Fibroblast of skin of left biceps (primary cell): ENCODE measurements at places on chromosomes 7 and 10.

GRCh38 chr10:68403701-68404100 lies 3.4 kb downstream of the RUFY2 start:
- DNase-seq: no peak

DNA sequence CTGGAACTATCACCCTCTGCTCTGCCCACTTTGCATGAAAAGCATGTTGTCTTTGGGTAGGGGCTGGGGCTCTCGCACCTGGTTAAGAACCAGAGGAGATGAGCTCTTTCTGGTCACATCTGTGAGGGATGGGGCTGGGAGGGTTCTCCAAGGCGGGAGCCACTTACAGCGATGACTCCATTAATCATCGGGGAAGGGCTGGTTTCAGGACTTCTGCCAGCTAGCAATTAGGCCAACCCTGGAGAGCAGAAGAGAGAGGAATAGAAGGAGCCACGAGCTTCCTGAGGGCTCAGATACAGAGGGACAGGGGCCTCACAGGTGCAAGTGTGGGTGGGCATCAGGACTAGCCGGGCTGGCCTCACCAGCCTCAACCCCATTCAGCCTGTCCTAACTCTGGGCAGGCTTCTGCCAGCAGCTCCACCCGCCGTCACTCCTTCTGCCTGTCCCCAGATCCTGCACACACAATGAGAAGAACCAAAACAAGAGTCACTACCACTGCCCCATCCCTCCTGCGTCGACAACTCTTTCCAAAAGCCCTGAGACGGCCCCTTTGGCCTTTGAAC lies 8.4 kb downstream of the AQP1 start:
- no peak for DNase-seq

GRCh38 chr7:82162289-82162688 lies 281.3 kb downstream of the CACNA2D1 start:
- DNase-seq: no peak

- no peak for DNase-seq
These were observed 55.4 kb downstream of the SLC37A3 start for GRCh38 chr7:140342727-140343514.

- DNase-seq: no peak
These were observed 277.4 kb upstream of the KLF14 start for GRCh38 chr7:131011432-131011742.

GRCh38 chr10:3676564-3676963 lies 108.4 kb downstream of the KLF6 start:
- DNase-seq: no peak

DNA sequence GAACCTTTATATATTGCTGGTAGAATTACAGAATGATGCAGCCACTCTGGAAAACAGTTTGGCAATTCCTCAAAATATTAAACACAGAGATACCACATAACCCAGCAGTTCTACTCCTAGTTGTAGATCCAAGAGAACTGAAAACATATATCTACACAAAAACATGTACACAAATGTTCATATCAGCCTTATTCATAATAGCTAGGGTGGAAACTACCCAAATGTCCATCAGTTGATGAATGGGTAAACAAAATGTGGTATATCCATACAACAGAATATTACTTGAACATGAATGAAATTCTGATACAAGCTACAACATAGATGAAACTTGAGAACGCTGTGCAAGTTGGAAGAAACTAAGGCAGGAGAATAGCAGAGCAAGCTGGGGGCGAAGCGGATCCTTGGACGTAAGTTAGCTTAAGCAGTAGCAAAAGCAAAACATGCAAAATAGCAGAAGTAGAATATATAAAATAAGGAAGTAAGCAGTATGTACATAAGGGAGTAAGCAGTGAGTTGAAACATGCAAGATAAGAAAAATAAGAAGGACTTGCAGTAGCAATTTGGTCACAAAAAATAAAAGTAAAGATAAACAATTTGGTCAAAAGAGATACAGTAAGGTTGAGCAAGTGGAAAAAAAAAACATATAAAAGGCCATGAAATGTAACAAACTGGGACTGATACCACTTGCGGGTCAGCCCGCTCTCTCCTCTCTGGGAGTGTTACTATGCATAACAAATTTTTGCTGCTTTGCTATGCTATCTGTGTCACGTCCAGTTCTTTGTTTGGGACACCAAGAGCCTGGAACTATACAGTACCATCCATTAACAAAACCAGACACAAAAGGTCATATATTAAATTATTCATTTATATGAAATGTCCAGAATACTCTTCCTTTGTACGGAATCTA lies 18.0 kb upstream of the HILPDA start:
- no peak for DNase-seq

DNA sequence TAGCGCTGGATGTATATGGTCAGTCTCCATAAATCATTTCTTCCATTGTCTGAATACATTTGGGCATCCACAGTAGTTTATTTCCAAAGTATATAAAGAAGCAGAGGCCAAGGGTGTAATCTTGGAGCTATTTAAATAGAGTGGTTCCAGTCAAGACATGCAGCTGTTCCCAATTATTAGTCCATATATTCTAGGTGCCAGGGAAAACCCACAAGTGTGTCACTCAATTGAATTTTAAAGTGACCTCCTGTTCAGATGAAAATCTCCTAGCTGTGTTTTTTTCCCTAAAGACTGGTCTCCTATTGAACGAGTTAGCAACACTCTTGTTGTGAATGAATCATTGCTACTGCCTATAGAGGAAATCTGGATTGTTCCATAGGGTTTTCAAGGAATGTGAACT lies 260.2 kb upstream of the BMPER start:
- no peak for DNase-seq
